Stimulated activated naive CD8-positive, alpha-beta T cell treated with anti-CD3 and anti-CD28 coated beads, Interleukin-15, amount 100 ng/mL, for 72 hours (primary cell): ENCODE measurements at places on chromosomes 3 and 15.

- DNase-seq: no peak
Observed at GRCh38 chr3:28347374-28348264, 902 bp upstream of the ZCWPW2 start.

GRCh38 chr15:88834211-88834812 is 31.1 kb downstream of the ACAN start:
- DNase-seq: peak; percentile 20

DNA sequence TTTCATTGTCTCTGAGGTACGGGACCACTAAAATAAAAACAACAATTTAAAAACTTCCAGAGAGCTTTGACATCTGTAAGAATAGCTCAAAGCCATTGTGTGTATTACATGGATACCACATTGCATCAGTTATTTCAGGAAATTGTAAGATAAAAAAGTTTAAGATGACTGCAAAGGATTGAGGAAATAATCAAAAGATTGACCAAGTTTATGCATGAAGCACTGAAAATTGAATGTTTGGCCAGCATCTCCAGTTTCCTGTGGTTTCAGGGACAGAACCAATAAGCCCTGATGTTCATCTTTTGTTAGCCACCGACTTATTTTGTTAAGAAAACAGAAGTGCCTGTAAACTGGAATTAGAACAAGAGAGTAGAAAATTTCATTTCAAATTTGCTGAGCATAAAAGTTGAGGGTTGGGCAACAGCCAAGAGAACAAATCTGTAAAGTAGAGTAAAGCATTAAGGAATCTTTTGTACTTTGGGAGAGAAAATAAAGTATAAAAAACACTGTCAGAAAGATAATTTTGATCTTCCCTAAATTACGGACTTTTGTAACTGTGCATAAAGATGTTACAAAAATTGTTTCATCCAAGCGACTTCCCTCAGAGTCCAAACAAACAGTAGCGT is 211.5 kb upstream of the P2RY1 start:
- no peak for DNase-seq

GRCh38 chr3:175224051-175224450 is 364.9 kb downstream of the NAALADL2 start:
- no peak for DNase-seq

- DNase-seq: no peak
Observed at GRCh38 chr3:167898091-167898490, 162.6 kb downstream of the SERPINI1 start.

- DNase-seq: no peak
Observed at GRCh38 chr3:123385981-123386380, 62.9 kb downstream of the ADCY5 start.

GRCh38 chr3:112046599-112046998 is 12.1 kb downstream of the TMPRSS7 start:
- no peak for DNase-seq

DNA sequence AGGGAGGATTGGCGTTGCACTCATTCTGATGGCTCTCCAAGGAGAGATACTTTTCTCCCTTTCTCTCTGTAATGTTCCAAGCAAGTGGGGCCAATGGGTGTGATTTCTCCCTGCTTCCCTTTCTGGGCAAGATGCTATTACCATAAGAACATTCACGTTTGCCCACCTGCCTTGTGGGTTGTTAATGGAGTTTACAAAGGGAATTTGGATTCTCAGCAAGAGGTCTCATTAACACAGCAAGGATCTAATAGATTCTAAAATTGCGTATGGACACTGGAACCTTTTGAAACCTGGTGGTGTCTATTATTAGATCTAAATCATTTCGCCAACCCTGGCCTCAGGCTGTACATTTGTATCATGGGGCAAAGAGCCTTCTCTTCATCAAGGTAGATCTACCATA is 74.1 kb downstream of the SLCO3A1 start:
- DNase-seq: no peak

GRCh38 chr3:94311651-94312050 is 248.8 kb downstream of the NSUN3 start:
- DNase-seq: no peak

GRCh38 chr3:46913644-46914043 is 36.1 kb downstream of the PTH1R start:
- no peak for DNase-seq

DNA sequence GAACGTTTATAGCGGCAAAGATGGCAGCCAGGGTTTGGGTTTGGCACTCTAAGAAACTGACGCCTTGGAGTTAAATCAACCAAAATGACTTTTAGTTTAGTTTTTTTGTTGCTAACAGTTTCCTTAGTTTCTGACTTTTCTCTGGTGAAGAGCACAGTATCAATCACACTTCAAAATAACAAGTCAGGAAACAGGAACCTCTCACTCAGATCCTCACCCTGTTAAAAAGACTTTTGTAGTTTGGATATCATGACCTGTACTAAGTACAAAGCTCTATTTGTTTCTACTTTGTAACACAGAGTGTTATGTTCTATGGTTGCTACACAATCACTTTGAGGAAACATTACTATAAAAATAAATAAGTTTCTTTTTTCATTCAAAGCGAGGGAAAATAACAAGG is 51.1 kb downstream of the ATP10A start:
- DNase-seq: no peak

DNA sequence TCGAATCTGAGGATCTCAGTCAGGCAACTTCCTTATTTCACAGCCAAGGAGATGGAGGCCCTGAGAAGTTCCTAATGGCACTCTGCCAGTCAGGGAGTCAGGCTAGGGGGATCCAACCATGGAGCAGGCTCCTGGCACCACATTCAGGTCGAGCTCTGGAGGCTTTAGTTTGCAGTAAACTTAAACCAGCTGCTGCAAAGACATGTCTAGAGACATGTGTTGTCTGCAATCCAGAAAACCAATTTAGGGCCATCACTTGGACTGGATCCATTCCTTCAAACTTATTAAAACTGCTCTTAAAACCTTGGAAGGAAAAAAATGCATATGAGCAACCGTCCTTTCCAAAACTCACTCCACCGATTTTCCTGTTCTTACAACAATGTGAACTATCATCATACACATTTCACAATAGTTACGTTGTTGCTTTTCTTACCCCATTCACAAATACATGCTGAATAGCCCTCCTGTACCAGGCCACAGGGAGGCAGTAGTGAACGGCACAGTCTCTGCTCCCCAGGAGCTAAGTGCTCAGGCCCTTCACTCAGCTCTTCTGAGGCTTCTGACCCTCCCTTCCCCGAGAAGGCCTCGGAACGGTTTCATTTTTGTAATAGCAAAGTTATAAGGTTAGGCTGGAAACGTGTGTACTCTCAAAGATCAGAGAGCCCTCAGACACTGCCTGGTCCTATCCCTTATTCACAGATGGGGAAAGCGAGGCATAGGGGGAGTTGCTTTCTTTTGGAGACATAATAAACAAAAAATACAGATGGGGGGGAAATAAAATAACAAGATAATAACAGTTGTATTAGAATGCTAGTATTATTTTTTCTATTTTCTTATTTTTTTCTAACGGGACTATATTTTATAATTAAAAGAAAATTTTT is 20.1 kb downstream of the RFT1 start:
- DNase-seq: peak; percentile 26

DNA sequence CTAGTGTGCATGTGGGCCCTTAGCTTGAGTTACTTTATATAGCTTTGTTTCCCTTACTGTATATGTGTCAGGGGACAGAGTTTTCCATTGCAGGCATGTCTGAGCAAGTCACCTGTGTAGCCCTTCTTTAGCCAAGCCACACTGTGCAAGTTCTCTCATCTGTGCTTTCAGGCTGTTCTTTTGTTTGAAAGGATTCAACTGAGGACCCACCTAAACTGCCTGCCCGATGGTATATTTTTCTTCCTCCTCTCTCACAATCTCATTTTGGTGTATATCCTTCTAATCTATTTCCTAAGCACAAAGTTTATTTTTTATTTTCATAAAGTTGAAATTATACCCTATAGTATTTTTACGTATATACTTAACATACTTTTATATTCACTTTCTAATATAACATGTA is 260.1 kb upstream of the ARL6 start:
- no peak for DNase-seq

- DNase-seq: no peak
Observed at GRCh38 chr15:90029024-90029423, 27.9 kb downstream of the ZNF710 start.

GRCh38 chr15:44788748-44789147 is 52.4 kb downstream of the TRIM69 start:
- peak; percentile 63 for DNase-seq

DNA sequence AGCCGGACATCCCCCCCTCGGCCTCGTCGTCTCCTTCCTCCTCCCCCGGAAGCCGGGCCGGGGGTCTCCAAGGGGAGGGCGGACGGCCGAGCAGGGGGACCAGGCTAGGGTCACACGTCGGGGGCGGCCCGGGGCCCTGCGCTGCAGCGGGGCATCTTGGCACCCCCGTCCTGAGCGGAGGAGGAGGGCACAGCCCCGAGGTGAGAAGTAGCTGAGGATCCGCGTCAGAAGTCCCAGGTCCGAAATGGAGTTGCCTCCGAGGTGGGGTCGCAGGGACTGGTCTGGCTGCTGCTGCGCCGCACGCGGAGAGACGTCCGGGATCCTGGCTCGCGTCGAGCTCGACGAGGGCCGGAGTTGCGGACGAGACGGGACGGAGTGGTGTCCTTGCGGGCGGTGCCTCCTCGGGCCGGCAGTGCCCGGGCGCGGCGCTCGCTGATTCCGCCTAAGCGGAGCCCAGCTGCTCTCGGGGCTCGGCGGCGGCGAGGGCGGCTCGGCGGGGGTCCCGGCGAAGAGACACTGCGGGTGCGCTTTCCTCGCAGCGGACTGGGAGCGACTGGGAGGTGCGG is at the start of gene ADCY5:
ADCY5 (minus strand) TSS at position 555 of the 566 bp plus-strand sequence; CDS start at position 10, 545 bp downstream.
- DNase-seq: peak; percentile 26

GRCh38 chr3:19739504-19739903 is 194.5 kb downstream of the EFHB start:
- no peak for DNase-seq

DNA sequence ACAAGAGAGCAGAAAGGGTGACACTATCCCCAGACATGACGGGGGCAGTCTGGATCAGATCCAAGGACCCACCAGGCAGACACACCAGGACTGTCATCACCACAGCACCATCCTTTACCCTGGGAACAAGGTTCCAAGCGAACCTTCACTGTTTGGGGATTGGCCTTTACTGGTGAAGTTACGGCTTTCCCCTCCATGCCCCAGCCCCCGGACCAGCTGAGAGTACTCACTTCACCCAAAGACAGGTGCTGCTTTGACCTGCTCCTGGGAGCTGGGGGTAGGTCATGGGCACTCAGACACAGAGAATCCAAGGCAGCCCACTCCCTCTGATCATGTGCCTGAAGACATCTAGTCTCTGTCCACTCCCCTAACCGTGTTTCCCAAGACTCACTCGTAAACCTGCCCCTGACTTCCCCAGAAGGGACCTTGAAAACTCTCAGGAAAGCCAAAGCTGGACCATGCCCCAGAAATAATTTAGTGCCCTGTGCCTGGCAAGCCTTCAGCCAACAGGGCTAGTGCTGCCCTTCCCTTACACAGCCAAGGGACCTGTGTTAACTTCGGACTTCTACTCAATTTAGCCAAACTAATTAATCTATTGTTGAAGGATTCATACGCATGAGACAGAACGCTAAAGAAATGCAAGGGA is 2.8 kb downstream of the RRP9 start:
- no peak for DNase-seq

- DNase-seq: no peak
Observed at GRCh38 chr3:183213415-183214276, 39.4 kb upstream of the B3GNT5 start.

DNA sequence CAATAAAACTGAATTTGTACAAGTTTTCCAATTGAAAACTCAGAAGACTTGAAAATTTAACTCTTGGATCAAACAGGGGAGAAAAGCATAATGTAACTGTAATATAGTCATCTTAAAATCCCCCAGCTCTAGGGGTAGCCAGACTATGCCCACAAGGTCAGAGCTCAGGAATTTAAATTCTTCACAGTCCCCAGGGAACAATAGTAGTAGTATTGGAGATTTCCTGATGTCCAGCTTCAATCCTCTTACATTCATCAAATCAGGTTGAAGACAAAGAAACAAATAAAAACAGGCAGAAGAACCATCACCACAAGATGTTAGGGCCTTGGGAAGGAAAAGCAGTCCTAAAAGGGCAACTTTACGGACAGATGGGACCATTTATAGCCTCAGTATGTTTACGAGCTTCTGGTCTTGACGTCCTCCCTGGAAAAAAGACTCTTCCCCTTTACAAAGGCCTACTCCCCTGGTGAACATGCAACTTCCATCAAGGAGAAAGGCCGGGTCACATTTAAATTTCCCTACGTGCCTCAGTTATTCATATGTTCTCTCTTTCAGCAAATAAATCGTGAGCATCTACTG is 96.8 kb downstream of the PLCH1 start:
- DNase-seq: no peak

DNA sequence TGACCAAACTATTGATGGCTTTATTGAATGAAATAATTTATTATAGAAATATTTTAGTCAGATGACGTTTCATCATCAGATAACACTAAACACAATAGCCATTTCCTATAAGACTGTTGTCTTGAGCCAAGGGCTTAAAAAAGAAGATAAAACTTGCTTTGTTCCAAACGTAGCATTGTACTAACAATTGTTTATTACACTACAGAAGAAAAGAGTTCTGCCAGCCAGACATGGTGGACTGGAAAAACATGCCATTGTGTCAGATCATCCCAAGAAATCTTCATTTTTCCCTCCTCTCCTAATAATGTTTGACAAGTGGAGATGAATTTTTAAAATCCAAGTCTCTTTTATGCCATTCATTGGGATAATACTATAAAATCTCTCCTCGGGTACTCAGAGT is 203.3 kb downstream of the CDIN1 start:
- no peak for DNase-seq

DNA sequence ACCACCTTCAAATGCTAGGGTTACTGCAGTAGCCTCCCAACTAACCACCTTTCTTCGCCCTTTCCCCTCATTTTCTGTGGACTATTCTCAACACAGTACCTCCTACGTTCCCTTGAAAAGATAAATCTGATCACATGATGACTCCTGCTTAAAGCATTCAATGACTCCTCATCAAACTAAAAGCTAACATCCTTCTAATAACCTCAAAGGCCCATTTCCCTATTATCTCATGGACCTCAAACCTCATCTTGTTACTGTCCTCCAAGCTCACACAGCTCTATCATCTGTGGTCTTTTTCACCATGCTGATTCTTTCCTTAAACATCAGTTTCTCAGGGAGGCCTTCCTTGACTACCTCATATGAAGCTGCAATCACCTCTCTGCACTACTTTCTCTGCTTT is 29.6 kb downstream of the GADL1 start:
- DNase-seq: no peak

GRCh38 chr15:38888701-38889221 is 324.1 kb upstream of the RASGRP1 start:
- DNase-seq: no peak
